Stimulated activated CD4-positive, alpha-beta T cell treated with anti-CD3 and anti-CD28 coated beads, TNF-alpha, amount 100 ng/mL, for 4 hours (primary cell): ENCODE measurements at places on chromosomes 7 and 10.

GRCh38 chr10:34565934-34566333, 249.2 kb downstream of the PARD3 start:
- DNase-seq: no peak

- DNase-seq: no peak
Measured at GRCh38 chr7:25854059-25854458, 297.9 kb upstream of the NFE2L3 start.

DNA sequence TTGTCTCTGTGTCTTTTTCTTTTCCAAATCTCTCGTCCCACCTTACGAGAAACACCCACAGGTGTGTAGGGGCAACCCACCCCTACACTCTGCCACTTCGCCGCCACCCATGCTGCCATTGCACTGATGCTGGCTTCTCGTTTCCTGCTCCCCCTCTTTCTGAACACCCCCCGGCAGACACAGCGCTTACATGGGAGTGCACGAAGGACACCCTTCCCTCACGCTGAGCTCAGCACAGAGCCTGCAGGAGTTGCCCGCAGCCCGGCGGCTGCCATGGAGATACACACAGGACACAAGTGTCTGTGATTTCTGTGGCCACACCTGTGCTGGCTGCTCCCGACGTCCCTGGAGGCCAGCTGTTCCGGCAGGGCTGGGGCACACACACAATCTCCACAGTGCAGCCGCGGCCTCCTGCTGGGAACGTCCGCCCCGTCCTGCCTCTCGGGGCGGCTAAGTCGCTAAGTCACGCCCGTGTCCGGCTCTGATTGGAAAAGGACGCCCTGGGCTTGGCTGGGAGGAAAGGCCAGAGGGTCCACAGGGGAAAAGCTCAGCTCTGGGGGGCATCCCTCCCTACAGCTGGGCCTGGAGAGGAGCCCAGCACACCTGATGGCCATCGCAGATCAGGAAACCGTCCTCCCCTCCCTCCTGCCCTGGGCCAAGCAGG, 349.8 kb downstream of the PTPRN2 start:
- no peak for DNase-seq

- DNase-seq: no peak
Measured at GRCh38 chr10:133125901-133126300, 34.1 kb upstream of the KNDC1 start.

DNA sequence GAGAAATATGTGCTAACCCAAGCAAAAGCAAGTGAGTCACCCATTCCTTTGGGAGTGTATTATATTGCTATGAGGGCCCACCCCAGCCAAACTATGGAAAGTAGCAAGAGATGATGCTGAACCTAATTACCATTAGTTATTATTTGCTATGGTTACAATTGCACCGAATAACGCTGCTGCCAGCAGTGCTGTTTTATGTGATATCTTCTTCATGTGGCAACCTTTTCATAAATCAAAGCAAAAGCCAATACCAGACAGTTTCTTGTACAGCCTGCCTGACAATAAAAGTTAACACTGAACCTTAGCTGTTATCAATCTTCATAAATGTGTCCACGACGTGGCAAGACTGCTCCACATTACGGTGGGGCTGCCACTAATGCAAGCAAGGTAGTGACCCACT, 241.7 kb upstream of the PLXNA4 start:
- DNase-seq: no peak

GRCh38 chr10:35417795-35418194, 81.5 kb downstream of the CCNY start:
- DNase-seq: no peak

GRCh38 chr7:139570119-139570518, 46.6 kb downstream of the CLEC2L start:
- DNase-seq: no peak

DNA sequence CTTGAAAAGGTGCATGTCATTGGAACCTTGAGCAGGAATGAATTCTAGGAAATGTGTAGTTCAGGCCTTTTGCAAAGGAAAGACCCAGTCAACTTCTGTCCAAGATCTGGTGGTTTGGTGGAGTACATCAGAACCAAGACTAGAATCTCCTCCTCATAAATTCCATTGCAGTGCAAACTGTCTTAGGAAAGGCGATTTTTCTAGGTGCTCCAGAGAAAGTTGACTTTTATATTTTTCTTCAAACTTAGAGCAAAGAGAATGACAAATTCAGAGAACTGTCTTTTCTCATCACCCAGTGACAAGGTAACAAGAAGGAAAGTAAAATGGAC, 50.0 kb downstream of the PRTFDC1 start:
- no peak for DNase-seq

DNA sequence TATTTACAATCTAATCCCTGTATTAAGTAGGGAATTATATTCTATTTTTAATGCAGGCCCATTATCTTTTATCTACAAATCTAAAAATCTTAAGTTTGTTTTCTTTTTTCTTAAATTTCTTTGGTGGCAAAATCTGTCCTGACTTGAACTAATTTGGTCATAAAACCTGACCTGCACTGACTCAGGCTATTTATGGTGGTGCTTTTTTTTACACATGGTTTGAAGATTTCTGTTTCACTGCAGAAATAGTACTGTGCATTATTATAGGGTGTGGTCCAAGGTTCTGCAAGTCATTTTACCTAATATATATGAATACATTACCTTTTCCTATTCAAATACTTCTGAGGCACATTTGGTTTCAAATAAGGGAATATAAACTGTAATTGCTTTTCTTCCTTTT, 137.0 kb downstream of the CD36 start:
- no peak for DNase-seq

DNA sequence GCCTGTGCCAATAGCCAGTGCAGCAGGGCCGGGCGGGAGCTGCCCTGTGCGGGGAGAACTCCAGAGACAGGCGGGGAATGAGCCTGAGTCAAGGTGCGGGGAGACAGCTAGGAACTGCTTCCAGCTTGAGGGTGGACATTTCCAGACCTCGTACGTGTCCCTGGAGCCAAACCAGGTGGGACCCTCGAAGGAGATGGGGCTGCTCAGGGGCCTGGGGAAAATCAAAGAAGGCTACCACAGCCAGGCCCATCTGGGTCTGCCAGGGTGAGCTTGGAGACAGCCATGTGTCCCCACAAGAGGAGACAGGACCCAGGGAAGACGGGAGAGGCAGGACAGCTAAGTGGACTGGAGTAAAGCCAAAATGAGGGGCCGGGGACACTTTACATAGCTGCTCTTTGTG, 504.9 kb upstream of the MGMT start:
- DNase-seq: no peak

GRCh38 chr10:29392376-29393021, 103.6 kb downstream of the LYZL1 start:
- DNase-seq: no peak

GRCh38 chr7:114718861-114719260, 203.0 kb upstream of the MDFIC start:
- no peak for DNase-seq

DNA sequence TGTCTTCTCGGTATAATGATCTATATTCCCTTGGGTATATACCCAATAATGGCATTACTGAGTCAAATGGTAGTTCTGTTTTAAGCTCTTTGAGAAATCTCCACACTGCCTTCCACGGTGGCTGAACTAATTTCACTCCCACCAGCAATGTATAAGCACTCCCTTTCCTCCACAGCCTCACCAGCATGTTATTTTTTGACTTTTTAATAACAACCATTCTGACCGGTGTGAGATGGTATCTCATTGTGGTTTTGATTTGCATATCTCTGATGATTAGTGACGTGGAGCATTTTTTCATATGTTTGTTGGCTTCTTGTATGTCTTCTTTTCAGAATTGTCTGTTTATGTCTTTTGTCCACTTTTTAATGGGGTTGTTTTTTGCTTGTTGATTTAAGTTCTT, 33.6 kb downstream of the KIAA1217 start:
- no peak for DNase-seq

DNA sequence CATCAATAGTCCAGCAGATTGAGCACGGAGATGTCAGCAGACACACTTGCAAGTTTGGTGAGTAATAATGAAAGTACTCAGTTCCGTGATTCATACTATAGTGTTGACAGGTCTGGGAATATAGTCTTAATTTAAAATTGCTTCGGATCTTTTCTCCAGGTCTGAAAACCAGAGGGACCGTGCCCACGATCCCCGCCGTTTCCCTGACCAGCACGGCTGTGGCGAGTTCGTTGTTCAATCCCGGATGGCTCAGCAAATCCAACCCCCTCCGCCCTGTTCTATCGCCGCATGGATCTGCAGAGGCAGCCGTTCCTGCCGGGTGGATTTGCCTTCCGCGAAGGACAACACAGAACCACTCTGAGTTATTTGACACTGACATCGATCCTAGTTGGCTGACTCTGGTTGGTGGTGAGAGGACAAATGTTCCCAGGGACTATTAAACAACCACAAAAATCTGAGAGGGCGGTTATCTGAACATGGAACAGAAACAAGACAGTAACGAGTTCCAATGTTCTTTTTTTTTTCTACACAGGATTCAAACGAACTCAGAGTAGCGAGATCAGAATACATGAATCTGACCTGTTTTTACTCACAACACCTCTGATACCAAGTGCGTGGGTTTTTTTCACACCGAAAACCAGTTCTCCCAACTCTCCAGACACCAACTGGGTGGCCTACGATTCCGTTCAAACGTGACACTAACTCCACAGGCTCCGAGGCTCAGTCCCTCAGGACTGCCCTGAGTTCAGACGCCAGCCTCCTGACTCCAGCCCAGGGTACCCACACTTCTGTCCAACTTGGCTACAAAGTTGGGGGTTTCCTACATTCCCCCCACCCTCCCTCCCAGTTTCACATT, 52.7 kb downstream of the RBM17 start:
- no peak for DNase-seq

DNA sequence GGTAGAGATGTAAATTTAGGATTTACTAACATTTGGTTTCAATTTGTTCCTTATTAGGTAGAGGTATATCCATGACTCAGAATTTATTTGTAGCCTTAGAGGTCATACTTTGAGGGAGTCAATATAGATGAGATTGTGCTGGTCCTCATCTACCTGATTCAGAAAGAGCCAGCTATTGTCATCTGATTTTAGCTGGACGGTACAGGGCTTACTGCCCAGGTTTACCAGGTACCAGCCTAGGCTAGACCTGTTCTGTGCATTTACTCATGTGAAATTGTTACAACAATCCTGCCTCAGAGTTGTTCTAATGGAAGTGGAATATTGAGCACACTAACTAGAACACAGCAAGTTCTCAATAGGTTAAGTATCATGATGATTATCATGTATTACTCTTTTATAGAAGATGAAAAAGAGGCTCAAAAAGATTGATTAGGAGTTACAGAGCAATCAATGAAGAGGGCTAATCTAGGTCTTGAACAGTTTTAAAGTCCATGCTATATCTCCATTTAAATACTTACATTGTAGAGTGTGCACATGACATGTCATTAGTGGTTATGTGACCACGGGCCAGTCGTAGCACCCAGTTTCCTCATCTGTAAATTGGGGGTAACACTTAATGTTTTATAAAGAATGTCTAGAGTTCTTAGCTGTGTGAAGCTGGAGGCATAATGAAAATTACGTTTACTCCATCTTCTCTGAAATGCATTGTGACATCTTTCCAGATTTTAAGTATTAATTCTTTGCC, 42.1 kb downstream of the TRIM24 start:
- DNase-seq: no peak

- DNase-seq: no peak
Measured at GRCh38 chr10:11824376-11824775, 1.2 kb downstream of the PROSER2 start.

- DNase-seq: no peak
Measured at GRCh38 chr7:38374507-38374906, 101.1 kb upstream of the TARP start.

GRCh38 chr7:116229366-116229765, 19.0 kb downstream of the TES start:
- no peak for DNase-seq

DNA sequence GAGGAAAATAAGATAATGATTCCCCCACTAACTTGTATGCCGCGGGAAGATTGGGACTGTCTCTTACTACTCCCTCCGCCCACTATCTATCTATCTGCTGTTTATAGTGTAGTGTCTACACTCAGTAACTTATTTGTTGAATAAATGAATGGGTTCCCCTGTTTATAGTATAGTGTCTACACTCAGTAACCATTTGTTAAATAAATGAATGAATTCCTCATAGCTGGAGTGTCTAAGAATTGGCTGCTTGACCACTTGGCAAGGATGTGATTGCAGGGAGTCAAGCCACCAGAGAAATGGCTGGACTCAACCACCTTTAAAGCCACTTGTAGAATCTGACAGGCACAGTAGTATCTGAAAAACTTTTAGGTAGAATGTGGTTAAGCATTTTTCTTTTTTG, 147.1 kb downstream of the TRIL start:
- DNase-seq: no peak

DNA sequence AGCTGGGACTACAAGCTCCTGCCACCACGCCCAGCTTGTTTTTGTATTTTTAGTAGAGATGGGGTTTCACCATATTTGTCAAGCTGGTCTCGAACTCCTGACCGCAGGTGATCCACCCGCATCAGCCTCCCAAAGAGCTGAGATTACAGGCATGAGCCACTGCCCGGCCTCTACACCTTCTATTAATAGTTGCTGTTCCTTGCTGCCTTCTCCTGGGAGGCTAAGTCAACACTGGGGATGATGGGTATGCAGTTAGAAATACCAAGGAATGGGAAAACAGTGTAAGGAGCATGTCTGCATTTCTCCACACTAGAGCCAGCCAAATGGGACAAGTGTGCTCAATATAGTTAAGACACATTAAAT, 97.3 kb upstream of the PDLIM1 start:
- DNase-seq: no peak
